ENCODE measurements at places on chromosomes 5 and 9.

DNA sequence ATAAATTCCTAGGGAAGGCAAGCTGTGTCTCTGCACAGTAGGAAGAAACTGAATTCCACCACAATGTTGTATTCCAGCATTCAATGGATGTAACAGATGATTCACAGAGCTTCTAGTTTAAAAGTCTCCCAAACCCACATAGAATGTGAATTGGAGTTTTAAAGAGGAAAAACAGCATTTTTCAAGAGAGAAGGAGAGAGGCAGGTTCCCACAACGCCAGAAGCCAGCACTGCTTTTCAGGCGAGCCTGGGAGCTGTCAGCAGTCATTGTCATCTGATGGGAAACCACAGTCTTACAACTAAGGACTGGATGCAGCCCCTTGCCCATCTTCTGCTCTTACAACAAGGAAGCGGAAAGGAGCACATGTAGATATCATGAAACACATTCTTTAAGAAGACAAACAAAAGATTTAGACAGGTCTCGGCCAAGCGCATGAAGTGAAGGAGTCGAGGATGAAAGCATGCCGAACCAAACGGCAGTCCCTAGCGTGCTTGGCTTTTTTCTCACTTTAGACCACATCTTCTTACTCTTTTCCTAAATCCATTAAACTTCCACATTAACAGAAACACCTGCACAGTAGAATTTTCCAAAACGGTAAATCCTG is 638 bp downstream of the DIRAS2 start:
- no peak for DNase-seq

GRCh38 chr5:73376618-73377170 is 71.9 kb downstream of the FOXD1 start:
- DNase-seq: no peak

DNA sequence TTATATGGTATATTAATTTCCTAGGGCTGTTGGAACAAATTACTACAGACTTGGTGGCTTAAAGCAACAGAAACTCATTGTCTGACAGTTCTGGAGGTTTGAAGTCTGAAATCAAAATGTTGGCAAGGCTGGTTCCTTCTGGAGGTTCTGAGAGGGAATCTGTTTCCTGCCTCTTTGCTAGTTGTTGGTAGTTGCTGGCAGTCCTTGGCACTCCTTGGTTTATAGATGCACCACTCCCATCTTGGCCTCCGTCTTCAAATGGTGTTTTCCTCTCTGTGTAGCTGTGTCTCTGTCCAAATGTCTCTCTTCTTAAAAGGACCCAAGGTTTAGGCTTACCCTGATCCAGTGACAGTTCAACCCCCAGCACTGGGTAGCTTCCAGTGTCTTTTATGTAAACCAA is 17.5 kb downstream of the MELK start:
- DNase-seq: no peak

DNA sequence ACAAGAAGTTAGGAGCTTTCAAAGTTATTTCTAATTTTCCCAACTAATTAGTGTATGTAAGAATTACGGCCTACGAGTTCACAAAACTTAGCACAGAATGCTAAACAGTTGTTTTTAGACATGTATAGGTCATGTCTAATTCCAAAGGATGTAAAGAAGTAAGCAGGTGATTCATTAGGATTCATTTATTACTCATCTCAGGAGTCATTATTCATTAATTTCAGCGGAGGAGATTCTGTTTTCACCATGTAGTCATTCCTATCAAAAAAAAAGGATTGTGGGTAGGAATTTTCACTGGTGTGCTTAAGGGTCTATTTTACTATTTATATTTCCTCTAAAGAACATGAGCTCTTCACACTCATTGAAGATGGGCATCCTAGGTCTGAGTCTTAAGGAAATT is 532.2 kb downstream of the ACTL7B start:
- no peak for DNase-seq

GRCh38 chr9:20562051-20562450 is 60.2 kb downstream of the MLLT3 start:
- no peak for DNase-seq

- DNase-seq: no peak
Measured at GRCh38 chr5:114360357-114360756, 1.5 kb upstream of the KCNN2 start.

DNA sequence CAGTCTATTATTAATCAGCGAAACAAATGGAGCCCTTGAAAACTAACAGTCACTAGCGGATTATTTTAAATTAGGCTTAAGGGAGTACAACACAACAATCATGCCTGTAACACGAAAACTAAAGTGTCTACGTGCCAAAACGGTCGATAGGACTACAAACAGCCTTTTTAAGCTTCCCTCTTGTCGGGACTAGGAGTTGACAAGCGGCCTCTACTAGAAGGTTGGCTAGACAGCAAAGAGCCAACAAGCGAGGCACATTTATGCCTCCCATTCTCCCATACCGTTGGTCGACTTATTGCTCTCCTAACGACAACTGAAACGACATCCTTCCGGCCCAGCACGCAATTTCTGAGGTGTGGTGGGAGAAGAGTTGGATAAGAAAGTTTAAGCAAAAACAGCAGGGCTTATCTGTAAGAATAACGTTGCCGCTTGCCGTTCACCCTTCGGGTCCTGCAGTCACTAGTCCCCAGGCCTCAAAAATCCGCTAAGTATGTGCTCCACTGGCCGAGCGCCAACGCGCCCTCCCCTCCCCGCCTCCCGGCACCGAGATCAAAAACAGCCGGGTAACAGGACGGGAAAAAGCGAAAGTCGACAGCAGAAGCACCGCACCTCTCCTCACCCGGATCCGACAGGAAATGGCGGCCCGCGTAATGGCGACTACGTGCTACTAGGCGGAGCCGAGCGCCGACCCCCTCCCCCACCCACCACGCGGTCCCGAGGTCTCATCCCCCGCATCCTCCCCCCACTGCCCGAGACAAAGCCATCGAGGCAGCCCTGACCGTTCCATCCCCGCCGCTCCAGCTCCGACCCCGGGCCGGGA is 813 bp downstream of the HNRNPK start:
- peak; percentile 85 for DNase-seq

- DNase-seq: no peak
Measured at GRCh38 chr5:137336565-137337120, 162.5 kb downstream of the SPOCK1 start.

- no peak for DNase-seq
Measured at GRCh38 chr5:43652537-43653302, 49.7 kb downstream of the NNT start.

DNA sequence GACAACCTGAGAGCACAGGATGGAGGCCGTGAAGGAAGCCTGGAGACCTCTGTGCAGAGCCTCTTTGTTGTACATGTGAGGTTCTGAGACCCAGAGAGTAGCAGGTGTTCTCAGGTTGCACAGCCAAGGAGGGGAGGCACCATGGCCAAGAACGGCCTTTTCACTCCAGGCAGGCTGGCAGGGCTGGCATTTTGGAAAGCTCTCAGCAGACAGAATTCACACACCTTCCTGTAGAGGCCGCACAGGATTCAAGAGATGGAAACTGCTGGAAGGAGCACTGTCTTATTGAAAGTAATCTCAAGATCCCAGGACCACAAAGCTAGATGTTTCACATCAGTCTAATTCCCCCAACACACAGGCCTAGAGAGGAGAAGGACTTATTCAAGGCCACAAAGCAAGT is 52.8 kb upstream of the XPA start:
- DNase-seq: no peak

DNA sequence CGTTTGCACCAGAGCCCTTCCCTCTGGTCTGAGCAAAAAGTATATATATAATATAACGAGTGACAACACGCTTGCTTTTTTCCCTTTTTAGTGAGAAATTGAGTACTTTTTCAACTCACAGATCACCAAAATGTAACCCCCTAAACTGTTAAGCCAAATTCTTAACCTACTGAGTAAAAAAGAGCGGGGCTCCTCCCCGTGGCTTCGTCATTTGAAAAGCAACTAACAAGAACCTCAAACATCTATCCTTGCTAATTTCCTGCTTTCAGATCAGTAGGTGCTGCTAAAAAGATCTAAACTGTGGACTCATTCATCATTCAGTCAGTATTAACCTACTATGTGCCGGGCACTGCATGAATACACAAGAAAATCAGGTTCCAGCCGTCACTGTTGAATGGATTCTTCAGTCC is 1.0 kb upstream of the PTBP3 start:
- DNase-seq: peak; percentile 44

- no peak for DNase-seq
Measured at GRCh38 chr5:142767911-142768310, 2.3 kb upstream of the ARHGAP26 start.

GRCh38 chr5:57703721-57704120 is 221.1 kb upstream of the ACTBL2 start:
- DNase-seq: no peak

- DNase-seq: no peak
Measured at GRCh38 chr5:73906277-73906676, 280.3 kb downstream of the ARHGEF28 start.

GRCh38 chr5:141841378-141842180 is 36.6 kb downstream of the PCDH1 start:
- no peak for DNase-seq

DNA sequence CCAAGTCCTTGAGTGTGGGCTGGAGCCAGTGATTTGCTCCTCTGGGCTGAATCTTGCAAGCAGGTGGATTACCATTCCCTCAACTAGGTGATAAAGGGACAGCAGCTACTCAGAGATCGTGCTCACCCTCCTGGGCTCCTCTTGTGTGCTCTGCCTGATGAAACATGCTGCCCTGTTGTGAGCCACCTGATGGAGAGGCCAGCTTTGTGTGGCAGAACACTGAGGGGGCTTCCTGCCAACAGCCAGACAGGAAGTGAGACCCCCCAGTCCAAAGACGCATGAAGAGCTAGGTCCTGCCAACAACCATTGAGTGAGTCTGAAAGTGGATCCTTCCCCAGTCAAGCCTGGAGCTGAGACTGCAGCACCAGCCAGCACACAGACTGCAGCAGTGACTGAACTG is 106.4 kb upstream of the IRX2 start:
- no peak for DNase-seq

- DNase-seq: no peak
Measured at GRCh38 chr9:98374385-98375051, 119.1 kb upstream of the TBC1D2 start.

DNA sequence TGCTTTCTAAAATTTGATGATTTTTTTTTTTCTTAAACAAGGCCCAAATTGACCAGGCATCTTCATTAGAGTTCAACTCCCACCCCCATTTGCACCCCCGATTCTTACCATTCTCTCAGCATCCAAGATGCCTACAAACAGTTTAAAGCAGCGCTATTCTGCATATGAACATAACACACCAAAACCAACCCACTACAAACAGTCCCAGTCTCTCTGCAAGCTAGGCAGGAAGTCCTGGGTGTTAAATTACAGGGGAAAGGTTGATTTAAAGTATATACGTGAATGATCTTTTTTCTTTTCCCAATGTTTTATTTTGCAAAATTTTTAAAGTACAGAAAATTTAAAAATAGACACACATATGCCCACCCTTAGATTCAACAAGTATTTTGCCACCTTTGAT is 127.0 kb downstream of the ADAMTS12 start:
- DNase-seq: no peak

DNA sequence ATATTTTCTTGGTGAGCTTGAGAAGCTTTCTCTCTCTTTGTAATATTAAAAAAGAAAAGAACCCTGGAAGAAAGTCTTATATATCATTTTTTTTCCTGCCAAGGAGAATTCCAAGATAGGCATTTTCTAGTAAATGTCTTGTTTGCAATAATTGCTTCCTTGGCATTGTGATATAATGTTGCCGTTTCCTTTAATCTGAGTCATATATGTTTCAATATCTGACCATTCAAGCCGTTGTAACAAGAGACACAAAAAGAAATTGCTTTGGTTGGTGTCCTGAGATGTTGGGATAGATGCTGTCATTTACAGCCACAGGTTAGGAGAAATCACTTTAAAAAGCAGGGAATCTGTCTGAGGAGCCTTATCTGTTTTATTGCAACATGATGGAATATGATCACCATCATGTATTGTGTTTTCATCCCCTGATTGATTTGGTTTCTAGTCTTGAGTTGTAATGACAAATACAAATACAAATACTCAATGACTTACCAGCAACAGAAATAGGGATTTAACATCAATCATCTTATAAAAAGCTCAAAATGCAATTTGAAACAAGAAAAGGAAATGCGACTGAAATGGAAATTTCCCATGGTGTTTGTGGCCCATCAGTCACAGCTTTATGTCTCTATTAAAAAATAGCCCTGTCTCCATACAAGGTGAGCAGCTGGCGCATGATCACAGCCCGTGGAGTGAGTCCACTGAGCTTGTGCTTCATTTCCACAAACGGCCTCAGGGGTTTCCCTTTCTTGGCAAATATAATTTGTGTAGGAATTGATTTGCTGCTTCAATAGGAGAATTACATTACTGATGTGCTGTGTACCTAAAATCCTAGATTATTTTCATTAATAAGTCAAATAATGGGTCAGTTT is 250.1 kb upstream of the TRPC7 start:
- no peak for DNase-seq

DNA sequence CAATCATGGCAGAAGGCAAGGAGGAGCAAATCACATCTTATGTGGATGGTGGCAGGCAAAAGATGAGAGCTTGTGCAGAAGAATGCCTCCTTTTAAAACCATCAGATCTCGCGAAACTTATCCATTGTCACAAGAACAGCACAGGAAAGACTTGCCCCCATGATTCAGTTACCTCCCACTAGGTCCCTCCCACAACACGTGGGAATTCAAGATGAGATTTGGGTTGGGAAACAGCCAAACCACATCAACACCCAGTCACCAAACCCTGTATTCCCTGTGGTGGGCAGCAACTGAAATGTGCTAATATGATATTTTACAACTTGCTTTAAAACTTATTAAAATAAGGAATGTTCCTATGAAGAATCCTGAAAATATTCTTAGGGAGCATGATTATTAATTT is 54.2 kb downstream of the RASGRF2 start:
- DNase-seq: no peak

- DNase-seq: no peak
Measured at GRCh38 chr5:109594217-109594616, 95.5 kb upstream of the MAN2A1 start.

- DNase-seq: no peak
Measured at GRCh38 chr9:38286357-38286756, 106.1 kb upstream of the ALDH1B1 start.

DNA sequence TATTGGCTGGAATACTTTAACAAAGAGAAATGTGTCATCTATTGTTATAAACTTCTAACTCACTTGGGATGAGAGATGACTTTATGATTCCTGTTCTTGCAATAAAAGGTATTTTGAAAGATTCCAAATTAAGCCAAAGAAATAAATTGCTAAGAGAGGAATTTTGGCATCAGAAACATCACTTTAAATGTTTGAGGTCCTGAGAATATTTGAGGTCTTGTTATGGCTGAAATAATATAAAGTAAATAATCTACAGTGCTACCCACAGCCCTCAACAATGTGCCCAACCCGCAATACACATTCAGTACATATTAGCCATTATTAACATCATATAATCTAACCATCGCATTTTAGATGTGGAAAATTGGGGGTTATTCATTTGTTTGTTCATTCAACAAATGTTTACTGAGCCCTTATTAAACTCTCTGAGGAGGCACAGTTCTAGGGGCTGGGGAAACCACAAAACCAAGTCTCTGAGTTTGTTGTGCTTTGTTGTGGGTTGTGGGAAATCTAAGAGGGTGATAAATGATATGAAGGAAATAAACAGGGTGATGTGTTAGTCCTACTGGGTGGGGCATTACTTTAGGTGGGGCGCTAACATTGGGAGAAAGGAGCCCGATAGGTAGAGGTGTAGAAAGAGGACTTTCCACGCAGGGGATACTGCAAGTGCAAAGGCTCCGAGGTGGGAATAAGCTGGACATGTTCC is 135.2 kb upstream of the CLINT1 start:
- DNase-seq: no peak

GRCh38 chr5:163379298-163380155 is 57.9 kb upstream of the CCNG1 start:
- no peak for DNase-seq

- no peak for DNase-seq
Measured at GRCh38 chr9:114006155-114006550, 71.9 kb downstream of the AMBP start.

All from activated CD8-positive, alpha-beta memory T cell treated with anti-CD3 and anti-CD28 coated beads, Interleukin-2, amount 50 U/mL, for 4 hours (primary cell).